ENCODE measurements at places on chromosomes 7 and 10. TPM values are rescaled to one million over a fixed set of nuclear protein-coding genes. Genes with fewer than 3 reads are reported as not detected.

The AKR1E2 gene
- total RNA-seq, result 12.0 TPM

The TM9SF3 gene
- total RNA-seq, result 105 TPM

The EIF3B gene
- 108 TPM for total RNA-seq

The OPALIN gene
- total RNA-seq, result not detected

The MSANTD7 gene
- total RNA-seq, result 8.1 TPM

The NEUROG3 gene
- not detected for total RNA-seq

The CPN1 gene
- not detected for total RNA-seq

The CACNA2D1 gene
- total RNA-seq, result 59.7 TPM

- H3K27me3 ChIP-seq, result no peaks in the 10 kb centered on the region
- no peak overlapping the region for H3K27ac ChIP-seq
- no peaks in the 10 kb centered on the region for H3K36me3 ChIP-seq
- DNase-seq, result no peak
- no peak overlapping the region for H3K4me3 ChIP-seq
- peaks cover 4% of the 10 kb centered on the region for H3K4me1 ChIP-seq
Observed at GRCh38 chr7:94580601-94581000, 71.0 kb downstream of the CASD1 start.

DNA sequence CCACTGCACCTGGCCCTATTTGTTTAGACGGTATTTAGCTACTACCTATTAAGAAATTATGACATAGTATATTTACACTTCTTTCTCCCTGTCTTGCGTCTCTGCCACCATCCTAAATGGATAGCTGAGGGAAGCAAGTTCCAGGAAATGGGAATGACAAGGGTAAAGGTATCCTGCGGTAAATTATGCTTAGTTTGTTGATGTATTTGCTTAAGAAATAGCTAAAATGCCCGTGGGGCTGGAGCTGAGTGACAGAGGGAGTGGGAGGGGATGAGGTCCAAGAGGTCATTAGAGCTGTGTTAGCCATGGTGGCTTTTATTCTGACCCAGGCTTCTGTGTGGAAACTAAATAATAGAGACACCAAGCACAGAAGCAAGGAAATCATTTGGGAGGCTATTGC lies 29.0 kb upstream of the UBE2D1 start:
- no peak for DNase-seq
- no peak overlapping the region for H3K4me3 ChIP-seq
- no peak overlapping the region for H3K27ac ChIP-seq
- H3K4me1 ChIP-seq, result no peaks in the 10 kb centered on the region
- no peaks in the 10 kb centered on the region for H3K27me3 ChIP-seq

- no peaks in the 10 kb centered on the region for H3K36me3 ChIP-seq
- no peaks in the 10 kb centered on the region for H3K4me1 ChIP-seq
- no peak for DNase-seq
- no peak overlapping the region for H3K4me3 ChIP-seq
- H3K27me3 ChIP-seq, result no peaks in the 10 kb centered on the region
Observed at GRCh38 chr10:44343843-44344242, 41.1 kb downstream of the CXCL12 start.

- no peaks in the 10 kb centered on the region for H3K36me3 ChIP-seq
- H3K27me3 ChIP-seq, result no peaks in the 10 kb centered on the region
- H3K27ac ChIP-seq, result no peak overlapping the region
- DNase-seq, result no peak
- H3K4me1 ChIP-seq, result no peaks in the 10 kb centered on the region
Observed at GRCh38 chr10:90462749-90463470, 394.9 kb downstream of the HTR7 start.

GRCh38 chr10:1412531-1413189 lies 324.7 kb downstream of the ADARB2 start:
- H3K36me3 ChIP-seq, result no peaks in the 10 kb centered on the region
- H3K27ac ChIP-seq, result no peak overlapping the region
- no peak for DNase-seq
- no peaks in the 10 kb centered on the region for H3K4me1 ChIP-seq
- no peak overlapping the region for H3K4me3 ChIP-seq

- no peak overlapping the region for H3K4me3 ChIP-seq
- no peaks in the 10 kb centered on the region for H3K4me1 ChIP-seq
- H3K27me3 ChIP-seq, result no peaks in the 10 kb centered on the region
- no peak for DNase-seq
- H3K27ac ChIP-seq, result no peak overlapping the region
Observed at GRCh38 chr10:84147347-84147746, 8.0 kb downstream of the GHITM start.

DNA sequence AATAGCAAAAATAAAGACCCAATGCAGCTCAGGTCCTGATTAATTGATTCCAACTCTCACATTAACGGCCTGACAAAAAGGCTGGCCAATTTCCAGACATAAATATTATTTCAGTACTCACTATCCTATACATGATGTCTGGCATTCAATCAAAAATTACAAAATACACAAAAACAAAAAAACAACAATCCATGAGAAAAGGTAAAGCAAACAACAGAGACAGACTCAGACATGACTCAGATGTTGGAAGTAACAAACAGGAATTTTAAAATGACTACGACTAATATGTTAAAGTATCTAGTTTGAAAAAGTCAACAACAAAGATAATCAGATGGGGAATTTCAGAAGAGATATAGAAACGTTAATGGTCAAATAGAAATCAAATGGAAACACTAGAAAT lies 152.8 kb downstream of the AMPH start:
- H3K4me3 ChIP-seq, result no peak overlapping the region
- DNase-seq, result no peak
- no peak overlapping the region for H3K27ac ChIP-seq
- peaks cover 2% of the 10 kb centered on the region for H3K4me1 ChIP-seq

DNA sequence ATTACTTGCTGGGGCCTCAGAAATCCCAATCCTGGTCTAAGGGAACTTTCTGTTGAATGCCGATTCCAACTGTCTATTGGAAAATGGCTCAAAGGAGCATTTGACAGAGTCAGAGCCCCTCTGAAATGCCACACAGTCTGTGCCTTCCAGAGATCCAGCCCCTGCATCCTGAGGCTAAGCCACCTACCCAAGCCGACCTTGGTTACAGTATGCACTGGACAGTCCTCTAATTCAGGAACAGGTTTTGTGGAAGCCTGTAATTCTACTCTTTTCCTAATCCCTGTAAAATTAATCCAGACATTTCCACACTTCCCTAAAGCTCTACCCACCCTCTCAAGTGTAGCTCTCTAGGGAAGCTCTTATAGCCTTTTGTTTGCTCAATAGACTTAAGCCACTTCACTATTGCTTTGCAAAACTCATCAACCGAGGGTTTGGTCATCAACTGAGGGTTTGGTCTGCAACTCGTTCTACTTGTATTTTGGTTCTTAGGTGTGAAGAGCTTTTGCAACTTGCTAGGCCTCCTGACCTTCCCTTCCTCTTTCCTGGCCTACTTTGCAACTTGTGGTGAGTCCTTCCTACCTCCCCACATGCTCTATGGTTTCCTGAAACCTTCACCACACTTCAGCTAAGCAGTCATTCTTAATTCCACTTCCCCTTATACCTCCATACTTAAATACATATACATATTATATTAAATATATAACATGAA lies 364.8 kb downstream of the SFMBT2 start:
- H3K4me3 ChIP-seq, result no peak overlapping the region
- H3K36me3 ChIP-seq, result no peaks in the 10 kb centered on the region
- no peak for DNase-seq
- no peaks in the 10 kb centered on the region for H3K4me1 ChIP-seq

- DNase-seq, result peak; percentile 68
- H3K4me3 ChIP-seq, result peak overlapping the region; percentile 27
- H3K4me1 ChIP-seq, result peaks cover 14% of the 10 kb centered on the region
- no peaks in the 10 kb centered on the region for H3K27me3 ChIP-seq
- H3K27ac ChIP-seq, result no peak overlapping the region
Observed at GRCh38 chr7:90119178-90119971, 34.9 kb upstream of the STEAP1 start.

DNA sequence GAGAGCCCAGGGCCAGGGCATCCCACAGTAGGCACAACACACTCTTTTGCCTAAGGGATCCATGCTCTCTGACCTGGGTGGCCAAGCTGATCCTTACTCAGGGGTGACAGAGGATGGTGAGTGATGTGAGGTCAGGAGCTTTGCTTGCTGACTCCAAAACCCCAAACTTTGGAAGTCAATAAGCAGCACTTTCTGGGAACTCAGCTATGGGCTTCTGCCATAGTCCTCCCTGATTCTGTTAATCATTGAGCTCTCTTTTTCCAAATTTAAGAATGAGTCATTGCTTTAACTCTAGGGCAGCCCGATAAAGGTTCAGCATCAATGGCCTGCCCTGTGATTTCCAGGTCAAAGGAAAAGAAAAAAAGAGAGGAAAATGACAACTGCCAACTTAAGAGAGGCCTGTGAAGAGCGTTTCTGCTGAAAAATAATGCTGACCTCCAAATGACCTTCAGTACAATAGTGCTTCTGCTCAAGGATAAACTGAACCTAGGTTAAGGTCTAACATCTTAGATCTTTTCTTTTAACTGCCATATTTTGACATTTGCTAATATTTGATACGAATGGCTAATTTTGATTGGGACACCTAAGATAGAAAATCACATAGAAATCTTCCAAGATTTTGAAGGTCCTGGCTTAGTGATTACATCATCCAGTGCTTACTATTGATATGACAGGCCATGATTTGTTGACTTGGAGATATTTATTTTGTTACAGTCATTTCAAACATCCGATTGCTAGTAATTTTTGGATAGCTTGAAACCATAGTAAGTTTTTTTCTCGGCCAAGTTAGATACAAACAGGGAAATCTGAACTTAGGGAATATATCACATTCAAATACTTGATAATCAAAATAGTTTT lies 20.8 kb upstream of the RELN start:
- no peak overlapping the region for H3K4me3 ChIP-seq
- H3K4me1 ChIP-seq, result no peaks in the 10 kb centered on the region
- H3K36me3 ChIP-seq, result no peaks in the 10 kb centered on the region
- no peak for DNase-seq
- H3K27ac ChIP-seq, result no peak overlapping the region

GRCh38 chr10:72174297-72174662 lies 41.5 kb upstream of the ANAPC16 start:
- no peak for DNase-seq
- H3K27ac ChIP-seq, result no peak overlapping the region
- H3K4me1 ChIP-seq, result no peaks in the 10 kb centered on the region

GRCh38 chr7:47937065-47937687 lies 11.1 kb downstream of the PKD1L1 start:
- H3K27me3 ChIP-seq, result no peaks in the 10 kb centered on the region
- no peaks in the 10 kb centered on the region for H3K4me1 ChIP-seq
- H3K4me3 ChIP-seq, result no peak overlapping the region
- DNase-seq, result no peak
- H3K36me3 ChIP-seq, result no peaks in the 10 kb centered on the region
- H3K27ac ChIP-seq, result no peak overlapping the region

DNA sequence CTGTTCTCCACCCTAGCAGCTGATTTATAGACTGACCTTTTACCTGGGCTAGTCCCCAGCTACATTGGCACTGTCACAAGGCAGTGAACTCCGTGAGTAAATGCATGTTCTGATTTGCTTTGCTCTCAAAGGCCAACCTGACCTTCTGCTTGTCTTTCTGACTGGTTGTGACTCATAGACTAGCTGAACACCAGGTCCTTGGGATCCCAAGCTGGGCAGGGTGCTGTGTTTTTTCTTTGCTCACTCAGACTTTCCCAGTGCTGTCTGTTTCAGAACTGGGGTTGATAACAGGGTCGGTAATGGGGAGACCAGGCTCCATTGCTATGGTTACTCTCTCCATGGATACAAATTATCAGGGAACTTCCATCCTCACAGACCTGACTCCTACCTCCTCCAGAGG lies 35.0 kb downstream of the EVX1 start:
- no peaks in the 10 kb centered on the region for H3K4me1 ChIP-seq
- no peak overlapping the region for H3K4me3 ChIP-seq

DNA sequence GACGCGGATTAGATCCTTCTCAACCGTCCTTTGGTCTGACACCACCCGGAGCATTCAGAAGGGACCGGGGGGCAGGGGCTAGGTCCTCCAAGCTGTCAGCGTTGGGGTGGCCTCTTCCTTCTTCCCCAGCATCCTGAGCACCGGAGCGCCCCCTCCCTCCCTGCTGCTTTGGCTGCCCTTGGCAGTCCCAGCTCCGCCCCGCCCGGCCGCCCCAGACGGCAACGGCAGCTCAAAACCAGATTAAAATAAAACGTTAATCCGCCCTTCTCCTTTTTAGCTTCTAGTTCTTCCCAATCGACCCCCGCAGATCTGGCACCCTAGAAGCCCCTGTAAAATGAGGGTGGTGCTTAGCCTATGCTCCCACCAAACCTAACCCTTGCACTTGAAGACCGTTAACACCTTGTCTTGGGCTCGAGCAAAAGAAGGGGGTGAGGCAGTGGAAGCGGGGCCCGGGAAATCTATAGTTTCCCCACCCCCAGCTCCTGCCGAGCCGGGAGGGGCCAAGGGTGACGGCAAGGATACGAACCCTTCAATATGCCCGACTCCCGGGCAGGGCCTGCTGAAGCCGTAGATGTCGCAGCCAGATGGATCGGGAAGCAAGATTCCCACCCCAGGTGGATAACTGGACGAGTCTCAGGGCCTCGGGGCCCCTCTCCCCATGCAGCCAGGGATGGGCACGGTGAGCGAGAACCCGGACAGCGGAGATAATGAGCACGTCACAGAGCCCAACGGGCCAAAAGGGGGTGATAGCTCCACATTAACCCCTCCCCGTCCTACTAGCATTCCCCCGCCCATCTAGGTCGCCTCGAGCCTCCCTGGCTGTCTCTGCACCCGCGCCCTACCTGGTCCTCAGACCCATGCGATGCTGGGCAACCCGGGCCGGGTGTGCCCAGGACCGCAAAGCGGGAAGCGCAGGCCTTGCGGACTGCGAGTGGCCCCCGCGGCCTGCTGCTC lies 169.7 kb downstream of the NRF1 start:
- no peak for DNase-seq
- H3K4me3 ChIP-seq, result no peak overlapping the region
- H3K27me3 ChIP-seq, result peaks cover 84% of the 10 kb centered on the region
- no peaks in the 10 kb centered on the region for H3K36me3 ChIP-seq

- no peak overlapping the region for H3K27ac ChIP-seq
- H3K4me3 ChIP-seq, result no peak overlapping the region
- no peaks in the 10 kb centered on the region for H3K27me3 ChIP-seq
- no peak for DNase-seq
- no peaks in the 10 kb centered on the region for H3K36me3 ChIP-seq
- no peaks in the 10 kb centered on the region for H3K4me1 ChIP-seq
Observed at GRCh38 chr7:31000161-31000693, 36.5 kb downstream of the GHRHR start.

GRCh38 chr10:30043476-30044270 lies 15.7 kb downstream of the JCAD start:
- no peak overlapping the region for H3K27ac ChIP-seq
- no peak overlapping the region for H3K4me3 ChIP-seq
- no peaks in the 10 kb centered on the region for H3K4me1 ChIP-seq
- no peaks in the 10 kb centered on the region for H3K27me3 ChIP-seq

DNA sequence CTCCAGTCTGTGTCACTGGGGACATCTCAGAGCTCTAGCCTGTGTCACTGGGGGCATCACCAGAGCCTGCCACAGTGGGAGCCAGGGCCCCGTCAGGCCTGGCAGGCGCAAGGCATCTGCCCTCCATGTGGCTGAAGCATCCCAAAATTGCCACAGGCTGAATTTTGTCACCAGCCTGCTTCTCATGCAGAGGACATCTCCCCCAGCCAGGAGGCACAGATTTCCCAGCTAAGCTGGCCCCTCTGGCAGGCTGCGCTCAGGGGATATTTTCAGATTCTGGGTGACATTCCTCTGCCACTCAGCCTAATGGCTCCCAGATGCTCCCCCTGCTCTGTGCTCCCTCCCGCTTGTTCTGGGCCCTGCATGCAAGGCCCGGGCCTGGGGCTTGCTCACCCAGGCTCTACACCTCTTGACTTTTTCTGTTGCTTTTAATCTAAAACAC lies 64.6 kb downstream of the COL13A1 start:
- H3K36me3 ChIP-seq, result no peaks in the 10 kb centered on the region
- DNase-seq, result no peak
- H3K27ac ChIP-seq, result peak overlapping the region; percentile 70
- peaks cover 20% of the 10 kb centered on the region for H3K4me1 ChIP-seq
